SK-N-DZ (cell line): ENCODE measurements at places on chromosomes 6 and 20.

GRCh38 chr20:51397137-51397536 lies 145.4 kb downstream of the NFATC2 start:
- DNase-seq: no peak

- no peak for DNase-seq
Observed at GRCh38 chr20:21228511-21228910, 74.6 kb upstream of the XRN2 start.

GRCh38 chr6:8415913-8416312 lies 19.4 kb downstream of the SLC35B3 start:
- DNase-seq: no peak

DNA sequence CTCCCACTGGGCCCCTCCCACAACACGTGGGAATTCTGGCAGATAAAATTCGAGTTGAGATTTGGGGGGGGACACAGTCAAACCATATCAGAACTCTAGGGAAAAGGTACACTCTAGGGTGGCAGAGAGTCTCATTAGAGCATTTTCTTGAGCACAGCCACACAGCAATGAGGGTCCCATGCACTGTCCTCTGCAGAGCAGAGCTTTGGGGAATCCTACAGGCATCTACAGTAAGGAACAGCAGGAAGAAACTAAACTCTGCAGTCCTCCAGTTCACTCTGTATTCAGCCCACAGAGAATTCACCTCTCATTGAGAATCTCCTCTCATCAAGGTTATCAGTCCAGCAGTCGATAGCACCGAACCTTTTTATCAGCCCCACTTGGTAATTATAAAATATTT lies 438.6 kb upstream of the NOX3 start:
- DNase-seq: no peak

- no peak for DNase-seq
Observed at GRCh38 chr20:32357375-32357868, 709 bp upstream of the ASXL1 start.

DNA sequence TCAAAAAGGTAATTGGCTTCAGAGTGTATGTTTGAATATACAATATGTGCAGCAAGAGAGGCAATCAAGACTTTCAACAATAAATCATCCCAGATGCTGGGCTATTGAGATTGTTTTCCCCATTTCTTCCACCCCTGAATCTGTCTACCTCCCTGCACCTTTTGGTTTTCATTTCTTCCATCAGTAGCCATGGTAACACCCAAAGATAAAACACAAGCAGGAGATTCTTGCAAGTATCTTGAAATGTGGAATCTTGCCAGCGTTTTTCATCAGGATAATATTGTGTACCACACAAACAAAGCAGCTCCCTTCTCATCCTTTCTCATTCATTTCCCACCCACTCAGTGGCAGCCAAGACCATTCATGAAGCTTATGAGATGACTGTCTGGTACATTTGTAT lies 73.0 kb upstream of the NRSN1 start:
- no peak for DNase-seq

DNA sequence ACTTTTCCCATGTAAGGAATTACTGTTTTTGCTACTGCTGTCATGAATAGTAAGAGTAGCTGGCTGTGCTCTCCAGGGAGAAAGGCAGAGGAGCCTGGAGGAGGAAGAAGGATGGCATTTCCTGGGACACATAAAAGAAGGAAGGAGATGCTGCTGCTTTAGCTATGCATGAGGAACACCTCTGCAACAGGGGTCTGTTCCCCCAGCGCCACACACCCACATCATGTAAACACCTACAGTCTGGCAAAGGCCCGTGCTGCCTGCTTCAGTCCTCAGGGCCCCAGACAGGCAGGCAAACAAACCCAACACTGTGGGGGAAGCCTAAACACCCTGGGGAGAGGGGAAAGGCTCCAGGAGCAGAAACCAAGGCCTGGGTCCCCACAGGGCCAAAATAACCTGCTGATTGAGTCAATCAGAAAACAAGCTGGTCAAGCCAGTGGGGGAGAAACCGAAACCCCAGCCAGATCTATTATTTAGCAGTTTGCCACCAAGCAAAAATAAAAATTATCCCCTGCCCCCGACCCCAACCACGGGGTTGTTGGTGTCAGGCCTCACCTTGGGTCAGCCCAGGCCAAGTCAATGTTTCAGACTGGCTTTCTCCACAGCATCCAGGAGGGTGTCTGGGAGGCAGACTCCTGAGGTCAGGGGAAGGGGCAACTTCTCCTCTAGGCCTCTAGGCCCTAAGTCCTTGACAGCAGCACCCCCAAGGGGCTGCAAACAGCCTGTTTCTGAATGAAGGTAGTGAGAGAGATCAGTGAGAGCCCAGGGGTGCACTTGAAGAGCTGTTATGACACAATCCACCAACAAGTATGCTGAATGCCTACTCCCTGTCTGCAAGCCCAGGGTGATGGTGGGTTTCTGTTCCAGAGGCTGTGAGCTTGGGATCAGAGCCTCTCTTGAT lies 34.6 kb upstream of the SCUBE3 start:
- DNase-seq: no peak

GRCh38 chr6:73050706-73051105 lies 174.6 kb downstream of the KHDC1L start:
- DNase-seq: no peak

DNA sequence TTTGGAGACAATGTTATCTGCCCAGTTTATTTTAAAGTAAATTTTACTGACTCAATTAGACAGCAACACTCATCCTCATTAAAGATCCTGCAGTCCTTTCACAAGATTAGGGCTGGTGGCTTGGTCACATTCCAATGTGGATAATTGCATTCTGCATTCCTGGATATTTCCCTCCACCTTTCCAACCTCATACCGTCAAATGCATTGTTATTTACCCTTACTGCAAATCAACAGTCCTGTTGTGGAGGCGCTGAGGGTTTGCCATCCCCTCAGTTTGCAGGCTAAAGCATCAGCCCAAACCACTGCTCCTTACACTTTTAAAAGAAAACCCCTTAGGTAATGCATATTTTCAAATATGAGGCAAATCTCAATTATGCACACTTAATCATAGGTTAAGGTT lies 5.4 kb downstream of the CITED2 start:
- DNase-seq: no peak

GRCh38 chr6:44682280-44682679 lies 294.8 kb downstream of the CDC5L start:
- no peak for DNase-seq

- no peak for DNase-seq
Observed at GRCh38 chr6:12241493-12242175, 48.5 kb upstream of the EDN1 start.

GRCh38 chr6:159067334-159067733 lies 22.5 kb upstream of the TAGAP start:
- DNase-seq: no peak

DNA sequence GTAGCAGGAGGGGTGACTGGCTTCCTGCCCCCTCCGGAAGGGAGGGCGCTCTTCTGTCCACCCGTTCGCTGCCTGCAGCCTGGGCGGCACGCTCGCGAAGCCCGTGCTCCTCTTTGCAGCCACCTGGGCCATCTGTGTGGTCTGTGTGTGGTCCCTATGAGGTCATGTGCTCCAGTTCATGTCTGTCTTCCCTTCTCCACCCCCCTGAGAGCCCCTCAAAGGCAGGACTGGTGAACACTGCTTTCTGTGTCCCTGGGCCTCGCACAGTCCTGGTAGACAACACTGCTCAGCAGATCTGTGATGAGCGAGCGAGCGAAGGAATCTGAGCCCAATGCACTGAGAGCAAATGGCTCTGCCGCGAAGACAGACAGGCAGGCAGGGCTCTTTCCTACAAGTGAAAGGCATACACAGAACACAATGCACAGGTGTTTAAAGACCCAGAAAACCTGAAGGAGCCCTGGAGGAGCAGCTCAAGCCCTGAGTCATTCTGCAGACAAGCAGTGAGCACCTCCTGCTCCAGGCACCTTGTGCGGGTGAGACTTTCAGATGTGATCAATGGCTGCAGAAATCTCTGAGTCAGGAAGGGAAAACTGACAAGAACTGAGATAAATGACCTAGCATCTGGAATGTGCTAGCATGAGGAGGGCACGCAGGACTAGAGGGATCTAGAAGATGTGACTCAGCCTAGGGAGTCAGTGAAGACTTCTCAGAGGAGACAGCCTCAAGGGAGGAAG lies 27.1 kb downstream of the PPP1R3G start:
- DNase-seq: no peak

DNA sequence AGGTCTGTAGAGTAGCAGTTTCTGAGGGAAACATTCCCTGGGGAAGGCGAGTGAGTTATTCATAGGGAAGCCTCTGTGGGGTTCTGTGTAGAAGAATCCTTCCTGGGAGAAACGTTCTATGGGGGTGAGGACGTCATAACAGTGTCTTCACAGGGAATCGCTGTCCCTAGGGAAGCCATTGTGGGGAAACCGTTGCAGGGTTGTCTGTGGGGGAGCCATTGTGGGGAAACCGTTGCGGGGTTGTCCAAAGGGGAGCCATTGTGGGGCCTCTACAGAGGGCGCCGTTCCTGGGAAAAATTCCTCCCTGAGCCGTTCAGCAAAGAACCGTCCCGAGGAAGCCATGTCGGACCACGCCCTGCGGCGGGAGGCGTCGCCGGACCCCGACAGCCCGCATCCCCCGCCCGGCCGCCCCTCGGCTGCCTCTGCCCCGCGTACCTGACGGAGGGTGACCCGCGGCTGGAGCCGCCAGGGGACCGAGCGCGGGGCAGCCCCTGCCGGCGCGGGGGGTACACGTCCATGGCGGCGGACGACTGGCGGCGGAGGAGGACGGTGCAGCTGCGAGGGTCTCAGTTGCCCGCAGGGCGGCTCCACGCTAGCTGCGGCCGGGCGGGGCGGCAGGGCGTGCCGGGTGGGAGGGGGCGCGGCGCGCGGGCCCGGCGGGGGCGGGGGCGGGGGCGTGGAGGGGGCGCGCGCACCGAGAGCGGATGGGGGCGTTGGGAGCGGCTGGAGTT lies at the start of gene DNAAF9:
TSS of gene DNAAF9 (minus strand) at position 630 of the 731 bp plus-strand sequence. CDS start at position 518, 112 bp downstream.
- DNase-seq: peak; percentile 71

GRCh38 chr20:61157301-61157700 lies 94.8 kb upstream of the CDH4 start:
- no peak for DNase-seq

GRCh38 chr6:111803804-111804203 lies 69.4 kb downstream of the FYN start:
- no peak for DNase-seq

- DNase-seq: no peak
Observed at GRCh38 chr20:57236813-57237584, 29.4 kb downstream of the BMP7 start.
